ENCODE measurements at places on chromosomes 4 and X. TPM values are rescaled to one million over a fixed set of nuclear protein-coding genes. Genes with fewer than 3 reads are reported as not detected.

DNA sequence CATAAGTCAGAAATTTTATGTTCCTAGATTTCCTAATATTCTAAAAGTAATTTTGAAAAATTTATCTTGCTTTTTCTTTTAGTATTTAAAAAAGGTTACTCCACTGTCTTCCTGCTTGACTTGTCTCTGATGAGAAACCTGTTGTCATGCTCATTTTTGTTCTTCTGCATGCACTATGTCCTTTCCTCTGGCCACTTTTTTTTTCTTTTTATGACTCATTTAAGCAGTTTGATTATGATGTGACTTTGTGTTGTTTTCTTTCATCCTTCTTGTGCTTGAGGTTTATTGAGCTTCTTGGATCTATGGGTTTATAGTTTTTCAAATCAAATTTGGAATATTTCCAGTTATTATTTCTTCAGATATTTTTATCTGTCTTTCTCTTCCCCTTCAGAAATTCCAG, 12.0 kb upstream of the UFSP2 start:
- no peak for DNase-seq

DNA sequence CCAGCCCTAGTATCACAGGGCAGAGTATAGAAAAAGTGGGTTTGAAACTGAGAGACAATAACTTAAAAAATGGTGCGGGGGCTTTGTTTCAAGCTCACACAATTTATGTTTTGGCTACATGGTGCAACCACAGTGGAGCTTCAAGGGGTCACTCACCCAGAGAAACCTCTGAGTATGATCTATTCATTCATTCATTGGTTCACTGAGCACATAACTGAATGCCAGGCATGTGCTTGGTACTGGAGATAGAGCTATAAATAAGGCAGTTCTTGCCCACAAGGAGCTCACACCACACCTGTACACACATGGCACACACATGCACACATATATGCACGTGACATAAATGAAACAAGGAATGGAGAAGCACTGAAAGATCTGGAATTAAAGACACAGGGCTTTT, 171.4 kb downstream of the NHS start:
- no peak for DNase-seq

DNA sequence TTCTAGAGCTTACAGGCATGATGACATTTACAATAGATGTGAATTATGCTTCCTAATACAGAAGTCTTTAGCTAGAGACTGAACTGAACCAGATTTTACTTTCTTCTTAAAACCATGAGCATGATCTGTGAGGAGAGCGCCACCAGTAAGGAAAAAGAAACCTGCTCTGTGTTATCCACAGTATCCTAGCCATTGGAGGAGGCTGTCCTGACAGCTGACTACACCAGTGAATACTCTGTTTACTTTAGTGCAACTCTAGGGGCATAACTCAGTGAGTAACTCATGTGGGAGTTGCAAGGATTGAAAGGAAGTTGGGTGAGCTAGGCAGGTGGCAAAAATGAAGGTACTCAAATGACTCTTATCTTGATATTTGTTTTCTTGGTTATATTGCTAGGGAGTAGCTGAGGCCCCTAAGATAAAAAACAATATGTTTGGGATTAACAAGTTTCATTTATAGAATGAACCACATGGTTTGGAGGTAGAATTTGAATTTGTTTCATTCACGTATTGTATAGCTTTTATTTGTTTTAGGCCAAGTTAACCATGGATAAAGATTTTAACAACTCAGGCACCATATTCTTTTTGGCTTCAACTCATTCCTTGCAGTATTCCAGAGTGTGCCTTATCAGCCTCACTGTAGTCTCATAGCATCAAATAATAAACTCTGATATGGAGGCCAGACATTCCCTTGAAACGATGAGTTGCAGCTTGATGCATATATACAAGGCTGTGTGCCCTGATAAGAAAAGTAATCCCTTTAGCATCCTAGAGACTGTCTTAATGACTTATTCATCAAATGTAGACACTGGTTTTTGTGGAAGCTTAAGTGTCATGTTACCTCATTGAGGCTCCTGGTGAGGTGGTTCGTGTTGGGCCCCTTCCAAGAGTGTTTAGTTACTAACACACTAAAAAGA, 2.5 kb downstream of the BMP3 start:
- no peak for DNase-seq

GRCh38 chr4:5165420-5166369, 114.4 kb downstream of the STK32B start:
- DNase-seq: no peak

DNA sequence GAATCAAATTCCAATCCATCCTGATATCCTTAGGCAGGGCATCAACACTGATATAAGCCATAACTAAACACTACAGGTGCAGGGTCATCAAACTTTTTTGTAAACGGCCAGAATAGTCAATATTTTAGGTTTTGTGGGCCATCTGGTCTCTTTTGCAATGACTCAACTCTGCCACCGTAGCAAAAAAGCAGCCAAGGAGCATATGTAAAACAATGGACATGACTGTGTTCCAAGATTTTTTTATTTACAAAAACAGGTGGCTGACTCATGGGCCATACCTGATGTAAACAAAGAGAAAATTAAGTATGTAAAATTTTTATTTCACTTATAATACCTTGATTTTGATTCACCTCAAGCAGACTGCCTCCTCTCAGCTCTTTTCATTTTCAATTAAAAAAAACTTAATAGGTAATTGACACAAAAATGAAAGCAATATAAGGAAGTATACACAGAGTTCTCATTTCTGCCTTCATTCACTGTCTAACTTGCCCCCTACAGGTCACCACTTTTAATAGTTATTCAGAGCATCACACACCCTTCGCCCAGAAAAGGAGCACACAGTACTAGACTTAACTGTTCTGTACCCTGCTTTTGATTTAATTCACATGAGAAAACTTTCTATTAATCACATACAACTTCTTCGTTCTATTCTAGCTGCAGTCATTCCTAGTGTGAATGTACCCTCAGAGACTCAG, 35.3 kb upstream of the GPM6B start:
- DNase-seq: no peak

DNA sequence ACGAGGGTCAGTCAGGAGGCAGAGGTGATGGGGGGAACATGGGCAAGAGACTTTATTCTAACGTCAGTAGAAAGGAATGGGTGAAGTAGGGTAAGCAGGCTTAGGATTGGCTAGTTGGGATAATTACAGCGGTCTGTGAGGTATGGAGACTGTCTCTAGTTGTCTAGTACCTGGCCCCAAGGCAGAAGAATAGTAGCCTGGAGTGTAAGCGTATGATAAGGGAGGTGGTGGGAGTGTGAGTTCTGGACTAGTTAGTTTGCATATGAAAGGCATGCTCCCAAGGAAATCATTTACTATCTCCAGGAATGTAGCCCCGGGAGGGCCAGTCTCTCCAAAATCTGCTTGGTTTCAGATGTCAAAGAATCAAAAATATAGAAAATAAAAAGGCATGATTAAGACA, 219.6 kb upstream of the ANXA3 start:
- DNase-seq: no peak

- DNase-seq: no peak
These were observed 39.8 kb downstream of the MFAP3L start for GRCh38 chr4:169986369-169986768.

- no peak for DNase-seq
These were observed 258.7 kb upstream of the CPEB2 start for GRCh38 chr4:14743601-14744000.

- no peak for DNase-seq
These were observed 8.2 kb downstream of the TNIP3 start for GRCh38 chr4:121155893-121156292.

DNA sequence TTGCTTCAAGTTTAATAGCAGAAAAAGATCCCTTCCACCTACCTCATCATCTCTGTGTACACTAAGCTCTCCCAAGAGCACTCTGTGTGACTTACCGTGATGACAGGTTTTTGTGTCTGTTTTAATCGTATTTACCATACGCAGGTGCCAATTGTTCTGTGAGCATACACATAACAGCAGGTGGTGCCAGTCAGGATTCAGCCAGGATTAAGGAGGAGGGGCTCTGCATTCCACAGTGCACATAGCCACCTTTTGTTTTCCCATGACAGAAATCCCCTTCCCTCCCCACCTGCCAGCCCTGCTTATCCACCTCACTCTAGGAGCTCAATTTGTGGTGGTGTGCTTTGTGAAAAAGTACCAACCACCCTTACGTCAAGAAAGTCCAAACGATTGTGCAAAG, 14.8 kb downstream of the ANK2 start:
- no peak for DNase-seq

- no peak for DNase-seq
These were observed 1.2 kb downstream of the GPM6B start for GRCh38 chrX:13815664-13816063.

- no peak for DNase-seq
These were observed 878.3 kb downstream of the FSTL5 start for GRCh38 chr4:161285461-161285860.

GRCh38 chr4:137408527-137409177, 123.6 kb downstream of the PCDH18 start:
- no peak for DNase-seq

- DNase-seq: no peak
These were observed 10.4 kb upstream of the PPP3CA start for GRCh38 chr4:101357751-101358150.

- DNase-seq: no peak
These were observed 7.6 kb upstream of the BST1 start for GRCh38 chr4:15695240-15695699.

DNA sequence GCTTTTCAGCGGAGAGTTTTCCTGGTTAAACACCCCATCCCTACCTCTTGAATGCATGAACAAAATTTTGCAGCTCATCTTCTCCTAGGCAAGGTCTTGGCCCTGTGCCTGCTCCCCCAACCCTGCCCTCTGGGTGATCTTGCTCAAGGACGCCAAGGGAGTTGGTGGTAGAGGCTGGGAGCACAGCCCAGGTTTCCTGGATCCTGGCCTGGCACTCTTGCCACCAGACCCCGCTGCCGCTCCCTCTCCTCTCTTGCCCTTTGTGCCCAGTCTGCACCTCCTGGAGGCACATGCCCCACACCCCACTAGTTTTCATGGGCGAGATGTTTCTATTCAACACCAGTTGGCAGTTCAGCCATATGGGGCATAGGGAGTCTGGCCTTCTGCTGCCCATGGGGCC, 37.3 kb downstream of the TSC22D3 start:
- DNase-seq: no peak

GAGE1 gene
- not detected for total RNA-seq

PASD1 gene
- not detected for total RNA-seq

RHOXF1 gene
- total RNA-seq: 0.80 TPM
